ENCODE measurements at places on chromosomes 13 and 19.
A peak's percentile ranks its signal among the peaks of the same experiment; 100 is the strongest.

- no peak for DNase-seq
Observed at GRCh38 chr13:102399791-102400674, 1.8 kb downstream of the FGF14 start.

DNA sequence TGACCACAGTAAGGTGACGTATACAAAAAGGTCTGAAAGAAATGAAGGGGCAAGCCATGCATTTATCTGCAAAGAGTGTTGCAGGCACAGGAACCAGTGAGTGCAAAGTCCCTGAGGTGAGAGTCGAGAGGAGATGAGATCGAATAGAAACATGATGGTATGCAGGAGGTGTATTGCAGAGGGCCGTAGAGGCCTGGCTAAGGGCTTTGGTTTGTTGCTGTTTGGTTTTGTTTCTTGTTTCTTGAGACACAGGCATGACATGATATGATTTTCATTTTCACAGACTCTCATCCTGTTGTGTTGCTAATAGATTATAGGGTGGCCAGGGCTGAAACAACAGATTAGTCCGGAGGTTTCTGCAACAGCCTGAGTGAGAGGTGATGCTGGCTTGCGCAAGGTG is 80.4 kb downstream of the HSPH1 start:
- no peak for DNase-seq

DNA sequence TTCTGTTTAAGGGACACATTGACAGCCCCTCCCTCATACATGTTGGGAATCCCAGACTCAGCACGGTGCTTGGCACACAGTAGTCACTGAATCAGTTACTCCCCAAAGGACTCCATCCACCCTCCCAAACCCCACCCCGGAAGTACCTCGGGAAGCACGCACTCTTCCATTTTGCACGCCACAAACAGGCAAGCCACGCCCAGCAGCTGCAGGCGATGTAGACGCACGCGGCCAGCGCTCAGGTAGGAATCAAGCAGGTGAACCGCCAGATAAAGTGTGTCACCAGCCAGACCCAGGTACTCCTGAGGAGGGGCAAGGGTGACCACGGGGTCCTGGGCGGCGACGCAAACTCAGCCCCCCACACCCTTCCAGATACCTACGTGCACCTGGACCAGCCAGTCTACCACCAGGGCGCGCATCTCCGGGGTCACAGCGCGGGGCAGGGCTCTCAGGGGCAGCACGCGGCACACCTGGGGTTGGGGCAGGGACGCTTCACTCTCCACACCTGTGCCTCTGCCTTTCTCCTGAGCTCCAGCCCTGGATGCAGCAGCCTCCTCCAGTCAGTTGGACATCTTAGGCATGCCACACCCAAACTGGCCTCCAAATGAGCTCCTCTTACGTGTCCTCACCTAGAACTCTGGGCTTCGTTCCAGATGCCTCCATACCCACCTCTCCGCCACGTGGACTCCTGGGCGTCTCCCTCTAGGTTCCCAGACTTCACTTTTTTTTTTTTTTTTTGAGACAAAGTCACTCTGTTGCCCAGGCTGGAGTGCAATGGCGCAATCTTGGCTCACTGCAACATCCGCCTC is 1.9 kb downstream of the CCNP start:
- DNase-seq = no peak

- DNase-seq = no peak
Observed at GRCh38 chr19:18098891-18099622, 1.5 kb downstream of the MAST3 start.

DNA sequence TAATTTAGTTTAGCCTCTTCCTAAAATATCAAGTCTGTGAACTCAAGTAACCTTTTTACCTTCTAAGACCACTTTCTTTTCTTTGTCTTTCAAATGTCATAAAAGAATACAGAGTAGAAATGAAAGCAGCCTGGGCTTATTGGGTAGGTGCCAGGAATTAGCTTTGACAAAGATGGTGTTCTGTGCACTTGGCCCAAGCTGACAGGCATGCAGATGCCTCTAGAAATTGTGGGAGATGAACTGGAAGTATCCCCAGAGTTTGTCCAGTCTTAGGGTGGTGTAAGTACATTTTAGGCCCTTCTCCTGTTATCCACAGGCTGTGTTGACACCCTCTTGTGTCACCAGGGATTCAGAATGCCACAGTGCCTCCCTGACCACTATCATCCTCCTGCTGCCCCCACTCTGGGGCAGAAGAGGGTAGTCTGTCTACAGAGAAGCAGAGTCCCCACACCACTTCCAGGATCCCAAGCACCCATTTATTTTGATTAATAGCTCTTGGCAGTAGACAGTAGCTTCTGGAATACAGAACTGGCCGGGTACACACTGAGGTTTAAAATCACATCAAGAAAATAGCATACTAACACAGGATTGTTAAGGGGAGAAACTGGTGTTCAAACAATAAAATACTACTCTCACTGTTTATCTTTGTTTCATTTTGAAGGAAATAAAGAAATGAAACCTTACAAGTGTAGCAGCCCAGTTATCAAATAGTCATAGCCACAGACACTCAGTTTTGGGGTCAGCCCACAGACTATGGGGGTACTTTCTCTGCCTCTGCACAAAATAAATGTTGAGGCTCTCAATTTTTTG is 343.2 kb downstream of the KCNRG start:
- DNase-seq = no peak

GRCh38 chr19:31659897-31660210 is 310.6 kb upstream of the TSHZ3 start:
- DNase-seq = no peak

DNA sequence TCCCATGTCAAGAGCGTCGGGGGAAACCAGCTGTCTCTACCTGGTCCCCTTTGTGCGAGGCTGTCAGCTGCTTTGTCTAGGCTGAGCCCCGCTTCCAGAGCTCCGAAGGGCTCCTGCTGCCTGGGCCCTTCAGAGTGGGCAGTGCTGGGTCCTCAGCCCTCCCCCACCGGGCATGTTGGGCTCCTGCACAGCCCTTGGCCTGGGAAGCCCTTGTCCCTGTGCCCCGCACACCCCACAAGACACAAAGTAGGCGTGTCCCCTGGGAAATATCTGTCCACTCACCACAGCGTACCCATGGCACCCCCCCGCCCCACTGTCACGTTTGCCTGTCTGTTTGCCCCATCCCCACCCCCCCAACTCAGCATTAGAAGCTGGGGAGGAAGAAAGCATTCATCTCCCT is 39.6 kb upstream of the RANBP3 start:
- no peak for DNase-seq

DNA sequence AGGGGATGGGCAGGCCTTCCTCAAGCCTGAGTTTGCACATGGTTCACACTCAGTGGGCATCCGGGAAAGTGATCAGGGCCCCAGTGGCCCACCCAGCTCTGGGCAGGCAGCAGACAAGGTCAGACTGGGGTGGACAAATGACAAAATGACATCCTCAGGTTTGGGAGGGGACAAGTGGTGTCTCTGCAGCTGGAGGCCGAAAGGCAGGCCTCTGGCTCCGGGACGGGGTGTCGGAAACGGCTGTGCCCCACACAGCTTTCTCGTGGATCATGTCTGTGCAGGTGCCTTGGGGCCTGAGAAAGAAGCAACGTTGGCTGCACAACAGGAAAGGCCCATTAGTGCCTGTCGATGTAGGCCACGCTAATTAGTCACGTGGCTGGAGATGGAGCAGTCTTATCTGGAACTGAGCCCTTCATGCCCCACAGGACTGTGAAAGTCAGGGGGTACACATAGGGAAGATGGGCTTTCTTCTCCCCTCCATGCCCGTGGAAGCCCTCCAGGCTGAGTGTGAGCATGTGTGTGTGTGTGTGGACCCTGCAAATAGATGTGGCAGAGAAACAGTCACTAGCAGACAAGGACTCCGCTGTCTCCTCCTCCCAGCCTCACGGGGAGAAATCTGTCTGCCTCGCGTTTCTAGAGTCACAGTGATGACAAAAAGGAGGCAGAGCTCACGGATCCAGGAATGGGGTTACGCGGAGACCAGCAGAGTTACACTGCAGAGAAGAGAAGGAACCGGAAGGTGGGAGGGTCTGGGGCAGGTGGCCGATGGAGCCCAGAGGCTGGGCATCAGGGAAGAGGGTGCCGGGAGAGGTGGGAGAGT is 44.2 kb downstream of the CHST8 start:
- no peak for DNase-seq

DNA sequence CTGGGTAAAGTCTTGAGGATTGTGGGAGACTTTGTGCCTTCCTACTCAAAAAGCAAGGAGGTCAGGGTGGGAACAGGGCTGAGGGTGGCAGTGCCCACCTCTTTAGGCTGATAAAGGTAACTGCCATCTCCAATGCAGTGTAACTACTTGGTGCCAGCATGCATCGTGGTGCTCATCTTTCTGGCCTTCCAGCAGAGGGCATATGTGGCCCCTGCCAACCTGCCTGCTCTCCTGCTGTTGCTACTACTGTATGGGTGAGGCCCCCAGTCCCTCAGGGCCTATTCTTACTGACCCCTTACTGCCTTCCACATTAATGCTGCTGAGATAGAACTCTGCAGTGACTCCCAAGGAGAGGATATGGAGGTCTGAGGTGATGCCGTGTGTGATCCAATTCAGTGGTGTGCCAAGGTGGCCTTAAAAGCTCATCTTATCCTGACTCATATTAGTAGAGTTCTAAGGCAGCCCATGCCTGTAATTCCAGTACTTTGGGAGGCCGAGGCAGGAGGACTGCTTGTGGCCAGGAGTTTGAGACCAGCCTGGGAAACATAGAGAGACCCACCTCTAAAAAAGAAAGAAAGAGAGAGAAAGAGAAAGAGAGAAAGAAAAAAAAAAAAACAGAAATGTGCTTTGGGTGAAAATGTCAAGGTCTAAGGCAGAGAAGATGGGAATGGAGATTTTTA is 9.7 kb upstream of the ARHGAP45 start:
- DNase-seq = no peak

- no peak for DNase-seq
Observed at GRCh38 chr13:30023196-30023895, 172.9 kb upstream of the UBL3 start.

DNA sequence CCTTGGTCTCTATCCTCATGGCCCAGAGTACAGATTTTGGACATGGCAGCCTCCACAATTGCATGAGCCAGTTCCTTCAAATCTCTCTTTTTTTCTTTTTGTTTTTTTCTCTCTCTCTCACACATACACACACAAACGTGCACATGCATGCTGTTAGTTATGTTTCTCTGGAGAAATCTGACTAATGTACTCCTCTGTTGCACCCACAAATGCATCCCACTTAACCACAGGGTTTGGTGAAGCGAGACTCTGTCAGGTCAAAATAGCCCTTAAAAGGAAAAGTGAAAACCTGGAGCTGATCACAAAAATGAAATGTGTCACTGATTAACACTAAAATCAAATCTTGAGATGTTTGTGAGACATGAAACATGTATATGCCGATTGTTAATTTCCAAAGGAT is 374.6 kb upstream of the ARGLU1 start:
- no peak for DNase-seq

DNA sequence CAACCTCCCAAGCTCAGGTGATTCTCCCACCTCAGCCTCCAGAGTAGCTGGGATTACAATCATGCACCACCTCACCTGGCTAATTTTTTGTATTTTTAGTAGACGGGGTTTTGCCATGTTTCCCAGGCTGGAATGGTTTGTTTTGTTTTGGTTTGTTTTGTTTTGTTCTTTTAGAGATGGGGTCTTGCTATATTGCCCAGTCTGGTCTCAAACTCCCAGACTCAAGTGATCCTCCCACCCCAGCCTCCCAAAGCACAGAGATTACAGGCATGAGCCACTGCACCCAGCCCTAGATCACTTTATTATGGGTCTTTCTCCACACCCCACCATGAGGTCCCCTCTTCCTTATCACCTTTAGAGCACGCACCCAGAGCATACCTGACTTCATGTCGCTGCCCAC is 8.0 kb upstream of the KRTDAP start:
- DNase-seq = no peak

DNA sequence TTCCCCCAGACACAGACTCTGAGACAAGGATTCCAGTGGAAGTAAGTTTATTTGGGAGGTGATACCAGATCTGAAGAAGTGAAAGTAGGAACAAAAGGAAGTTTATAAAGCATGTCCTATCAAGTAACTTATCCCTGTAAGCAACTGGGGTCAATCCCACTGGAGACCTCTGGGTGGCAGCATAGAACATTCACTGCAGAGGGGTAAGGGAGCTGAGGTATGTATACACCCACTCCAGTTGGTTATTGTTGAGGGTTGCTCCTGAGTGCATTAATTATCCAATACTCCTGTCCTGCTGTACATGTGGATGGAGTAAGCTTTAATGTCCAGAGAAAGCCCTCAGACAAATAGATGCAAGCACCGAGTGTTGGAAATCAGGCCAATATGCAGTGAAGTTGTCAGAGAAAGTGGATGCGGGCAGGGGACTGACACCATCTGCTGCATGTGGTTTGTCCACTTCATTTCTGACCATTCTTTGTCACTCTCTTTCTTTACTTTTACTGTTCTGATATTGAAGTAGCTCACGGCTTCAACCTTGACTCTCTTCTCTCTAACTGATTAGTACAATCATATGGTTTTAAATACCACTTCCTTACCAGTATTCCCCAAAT is 46.7 kb downstream of the NOTCH3 start:
- DNase-seq = peak; percentile 27

- no peak for DNase-seq
Observed at GRCh38 chr13:48138270-48138669, 43.4 kb upstream of the MED4 start.

GRCh38 chr19:46970815-46971214 is 48.8 kb upstream of the NPAS1 start:
- DNase-seq = no peak

- DNase-seq = no peak
Observed at GRCh38 chr13:35392768-35393167, 83.7 kb downstream of the MAB21L1 start.

GRCh38 chr19:17968362-17968761 is 1.5 kb downstream of the KCNN1 start:
- DNase-seq = no peak

DNA sequence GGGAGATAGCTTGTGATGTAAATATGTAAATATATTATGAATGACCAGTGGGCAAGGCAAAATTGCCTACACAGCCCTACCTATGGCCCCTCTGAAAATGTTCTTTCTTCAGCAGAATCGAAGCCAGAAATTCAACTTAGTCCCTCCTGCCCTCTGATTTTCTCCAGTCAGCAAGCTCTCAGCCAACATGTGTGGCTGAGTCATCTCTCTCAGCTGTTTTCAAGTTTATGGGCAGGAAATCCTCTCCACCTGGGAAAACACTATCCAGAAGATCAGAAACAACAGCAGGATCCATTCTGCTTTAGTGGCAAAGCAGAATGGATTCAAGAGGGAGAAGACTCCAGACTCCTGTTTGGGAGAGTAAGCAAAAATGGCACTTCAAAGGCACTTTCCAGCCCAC is 8.9 kb upstream of the ZNF527 start:
- DNase-seq = no peak
